NCI-H774 (cell line): ENCODE measurements at places on chromosomes 16 and 17.
A peak's percentile ranks its signal among the peaks of the same experiment; 100 is the strongest.

GRCh38 chr16:81740169-81740568, 38.9 kb upstream of the PLCG2 start:
- no peak for DNase-seq

GRCh38 chr17:72556944-72557826, 436.4 kb downstream of the SOX9 start:
- peak; percentile 64 for DNase-seq

DNA sequence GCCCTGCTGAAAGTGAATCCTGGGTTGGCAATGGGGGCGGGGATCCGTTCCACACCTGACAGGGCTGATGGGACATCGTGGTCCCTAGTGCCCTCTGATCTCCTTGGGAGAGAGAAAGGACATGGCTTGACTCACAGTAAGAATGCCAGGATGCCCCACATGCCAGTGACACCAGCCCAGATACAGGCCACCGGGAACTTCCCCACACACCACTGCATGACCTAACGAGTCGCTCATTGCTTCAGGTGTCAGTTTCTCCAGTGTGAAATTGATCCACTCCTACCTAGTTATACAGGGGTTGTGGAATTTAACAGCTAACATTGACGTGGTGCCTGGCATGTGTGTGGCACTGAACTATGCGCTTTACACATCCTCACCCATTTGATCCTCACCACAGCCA, 7.5 kb downstream of the CD300LG start:
- DNase-seq: no peak

- no peak for DNase-seq
Observed at GRCh38 chr16:21598701-21599121, 666 bp upstream of the METTL9 start.

DNA sequence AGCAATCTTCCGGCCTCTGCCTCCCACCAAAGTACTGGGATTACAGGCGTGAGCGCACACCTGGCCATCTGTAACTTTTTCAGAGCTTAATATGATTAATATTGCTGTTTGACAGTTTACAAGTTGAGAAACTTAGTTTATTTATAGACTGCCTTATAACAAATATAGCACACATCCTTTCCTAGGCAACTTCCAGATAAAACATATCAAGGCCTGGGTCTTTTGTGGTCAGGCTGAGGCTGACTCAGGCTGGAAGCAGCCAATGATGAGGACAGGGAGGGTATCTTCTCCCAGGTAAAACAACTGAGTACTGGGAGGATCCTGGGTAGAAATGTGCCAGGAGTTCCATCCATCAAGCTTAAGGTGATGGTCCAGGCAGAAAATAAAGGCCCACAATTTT, 16.2 kb downstream of the LUC7L start:
- no peak for DNase-seq

DNA sequence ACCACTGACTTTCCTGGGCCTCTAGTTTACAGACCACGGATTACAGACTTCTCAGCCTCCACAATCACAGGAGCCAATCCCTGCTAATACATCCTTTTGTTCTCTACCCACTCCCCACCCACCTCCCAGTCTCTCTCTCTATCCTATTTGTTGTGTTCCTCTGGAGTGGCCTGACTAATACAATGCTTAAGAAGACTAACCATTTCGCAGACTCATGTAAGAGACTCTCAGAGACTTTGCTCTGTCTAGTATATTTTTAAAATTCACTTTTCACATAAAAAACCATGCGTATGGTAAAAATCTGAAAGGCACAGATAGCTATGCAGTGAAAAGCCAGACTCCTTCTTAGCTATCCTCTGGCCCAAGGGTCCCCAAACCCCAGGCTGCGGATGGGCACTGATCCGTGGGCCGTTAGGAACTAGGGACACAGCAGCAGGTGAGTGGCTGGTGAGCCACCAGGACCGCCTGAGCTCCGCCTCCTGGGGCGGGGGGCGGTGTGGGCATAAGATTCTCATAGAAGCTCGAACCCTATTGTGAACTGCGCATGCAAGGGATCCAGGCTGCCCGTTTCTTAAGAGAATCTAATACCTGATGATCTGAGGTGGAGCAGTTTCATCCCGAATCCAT, 7.6 kb downstream of the PIK3R6 start:
- no peak for DNase-seq
